ENCODE measurements at places on chromosomes 13 and 19. TPM values are rescaled to one million over a fixed set of nuclear protein-coding genes. Genes with fewer than 3 reads are reported as not detected.

Gene MZT1
- total RNA-seq: 25.5 TPM

Gene NLRP7
- not detected for total RNA-seq

Gene CPT1C
- total RNA-seq: 0.82 TPM

Gene ZNF547
- total RNA-seq: 4.2 TPM

Gene CAPN12
- total RNA-seq: 12.2 TPM

Gene ZNF534
- not detected for total RNA-seq

Gene DACH1
- not detected for total RNA-seq

Gene PEAK3
- 0.34 TPM for total RNA-seq

Gene PCP2
- 1.0 TPM for total RNA-seq

Gene EDNRB
- not detected for total RNA-seq

Gene CEBPG
- 19.6 TPM for total RNA-seq

Gene OR7C1
- not detected for total RNA-seq

Gene PRR19
- total RNA-seq: 0.55 TPM

Gene NPAS1
- total RNA-seq: not detected

Gene ZNF177
- 0.68 TPM for total RNA-seq

Gene SMIM44
- not detected for total RNA-seq

Gene MBD3L3
- total RNA-seq: not detected

Gene TNNT1
- not detected for total RNA-seq

Gene SCGB2B2
- total RNA-seq: 0.21 TPM

Gene ZNF813
- total RNA-seq: 5.0 TPM

Gene WDR87
- not detected for total RNA-seq

Gene ZNF416
- 5.5 TPM for total RNA-seq

Gene CACNG8
- total RNA-seq: not detected

Measured in activated CD8-positive, alpha-beta T cell treated with anti-CD3 and anti-CD28 coated beads, Interleukin-2, amount 10 ng/mL, durations not matched to agents 7 days and 5 days (primary cell).